ENCODE measurements at places on chromosomes 4 and X.

- no peak for DNase-seq
Observed at GRCh38 chr4:32340591-32340990, 1620.4 kb downstream of the PCDH7 start.

- no peak for DNase-seq
Observed at GRCh38 chr4:122861172-122861943, 34.7 kb downstream of the FGF2 start.

DNA sequence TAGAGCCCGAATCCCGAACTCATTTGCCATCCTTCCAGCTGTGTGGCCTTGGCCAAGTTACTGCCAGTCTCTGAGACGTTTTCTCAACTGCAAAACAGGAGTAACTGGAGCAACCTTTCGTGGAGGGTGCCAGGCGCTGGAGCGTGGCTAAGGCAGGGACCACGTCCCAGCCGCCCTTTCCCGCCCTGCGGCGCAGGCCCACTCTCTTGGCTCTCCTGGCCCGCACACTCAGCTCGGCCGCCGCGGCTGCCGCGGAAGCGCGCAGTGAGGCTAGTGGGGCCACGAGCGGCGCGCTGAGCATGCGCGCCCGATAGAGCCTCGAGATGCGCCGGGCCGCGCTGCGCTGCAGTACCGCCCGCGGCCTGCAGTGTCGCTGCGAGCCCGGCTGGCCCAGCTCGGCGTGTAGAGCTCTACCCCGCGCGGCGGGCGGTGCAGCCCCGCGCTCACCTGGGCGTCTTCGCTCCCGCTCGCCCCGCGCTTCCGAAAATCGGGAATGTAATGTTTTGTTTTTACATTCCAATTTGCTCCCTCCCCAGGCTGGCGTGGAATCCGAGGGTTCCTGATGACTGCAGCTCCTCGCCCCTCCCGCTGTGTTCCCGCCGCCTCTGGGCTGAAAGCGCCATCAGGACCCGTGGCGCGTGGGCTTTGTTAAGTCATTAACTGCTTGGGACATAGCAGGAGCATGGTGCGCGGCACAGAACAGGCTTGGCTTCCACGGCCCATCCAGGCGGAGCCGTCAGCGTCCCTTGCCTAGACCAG lies 4.0 kb upstream of the ZNF518B start:
- peak; percentile 59 for DNase-seq

- DNase-seq, result no peak
Observed at GRCh38 chr4:36786519-36786918, 458.0 kb upstream of the NWD2 start.

GRCh38 chr4:37367901-37368300 lies 123.4 kb downstream of the NWD2 start:
- no peak for DNase-seq

All from stimulated activated CD4-positive, alpha-beta T cell treated with anti-CD3 and anti-CD28 coated beads, TNF-alpha, amount 100 ng/mL, for 4 hours (primary cell).